ENCODE measurements at places on chromosomes 2 and 18.

- DNase-seq: no peak
Observed at GRCh38 chr2:9086465-9086864, 83.0 kb upstream of the MBOAT2 start.

- no peak for DNase-seq
Observed at GRCh38 chr2:48457227-48457626, 72.7 kb upstream of the STON1 start.

DNA sequence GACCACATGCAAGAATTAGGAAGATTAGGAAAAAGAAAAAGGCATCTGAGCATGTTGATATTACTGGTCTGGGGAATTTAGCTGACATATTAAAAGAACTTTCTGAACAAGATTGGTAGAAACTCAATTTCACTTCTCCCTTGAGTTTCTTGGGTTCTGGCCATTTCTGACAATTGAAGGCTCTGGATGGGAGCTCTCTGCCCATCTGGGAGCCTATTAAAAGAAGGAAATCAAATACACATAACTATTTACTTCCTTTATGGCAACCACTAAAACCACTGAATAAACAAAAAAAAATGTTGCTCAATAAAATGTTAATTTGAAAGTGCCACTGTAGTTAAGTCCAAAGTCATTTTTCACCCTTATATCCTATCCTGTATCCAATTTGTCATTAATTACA, 216.8 kb upstream of the HNMT start:
- no peak for DNase-seq

DNA sequence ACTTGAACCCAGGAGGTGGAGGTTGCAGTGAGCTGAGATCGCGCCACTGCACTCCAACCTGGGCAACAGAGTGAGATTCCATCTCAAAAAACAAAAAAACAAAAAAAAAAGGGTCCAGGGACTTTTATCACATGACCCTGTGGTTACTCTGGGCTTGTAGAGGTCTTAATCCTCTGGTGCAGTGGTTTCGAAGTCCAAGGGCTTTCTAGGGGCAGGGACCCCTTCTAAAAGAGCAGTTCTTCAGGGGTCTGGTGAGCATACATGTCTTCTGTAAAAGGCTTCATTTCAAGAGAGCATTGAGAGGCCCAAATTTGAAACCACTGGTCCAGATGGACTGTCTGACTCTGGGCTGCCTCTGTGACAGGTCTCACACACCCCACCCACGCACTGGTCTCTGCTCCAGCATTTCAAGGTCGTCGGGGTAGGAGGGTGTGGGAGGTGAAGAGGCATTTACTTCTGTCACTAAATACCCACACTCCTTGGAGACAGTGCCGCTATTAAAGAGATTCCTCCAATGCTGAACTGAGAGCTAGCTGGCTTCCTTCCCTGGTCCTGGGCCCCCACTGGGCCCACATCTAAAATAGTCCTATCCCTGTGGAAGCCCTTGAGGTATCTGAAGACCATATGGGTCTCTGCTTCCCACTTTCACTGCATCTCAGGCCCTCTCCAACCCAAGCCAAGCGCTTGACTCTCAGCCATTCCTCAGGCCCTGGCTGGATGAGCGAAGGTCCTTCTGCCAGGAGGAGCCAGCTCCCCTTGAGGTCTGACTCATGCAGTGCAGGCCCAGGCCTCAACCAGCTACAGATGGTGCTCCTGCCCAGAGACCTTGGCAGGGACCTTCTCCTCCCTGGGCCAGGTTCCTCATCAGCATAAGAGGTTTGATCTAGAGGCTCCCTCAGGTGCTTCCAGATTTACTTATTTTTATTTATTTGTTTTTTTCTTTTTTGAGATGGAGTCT, 44.8 kb downstream of the PAX8 start:
- peak; percentile 51 for DNase-seq

DNA sequence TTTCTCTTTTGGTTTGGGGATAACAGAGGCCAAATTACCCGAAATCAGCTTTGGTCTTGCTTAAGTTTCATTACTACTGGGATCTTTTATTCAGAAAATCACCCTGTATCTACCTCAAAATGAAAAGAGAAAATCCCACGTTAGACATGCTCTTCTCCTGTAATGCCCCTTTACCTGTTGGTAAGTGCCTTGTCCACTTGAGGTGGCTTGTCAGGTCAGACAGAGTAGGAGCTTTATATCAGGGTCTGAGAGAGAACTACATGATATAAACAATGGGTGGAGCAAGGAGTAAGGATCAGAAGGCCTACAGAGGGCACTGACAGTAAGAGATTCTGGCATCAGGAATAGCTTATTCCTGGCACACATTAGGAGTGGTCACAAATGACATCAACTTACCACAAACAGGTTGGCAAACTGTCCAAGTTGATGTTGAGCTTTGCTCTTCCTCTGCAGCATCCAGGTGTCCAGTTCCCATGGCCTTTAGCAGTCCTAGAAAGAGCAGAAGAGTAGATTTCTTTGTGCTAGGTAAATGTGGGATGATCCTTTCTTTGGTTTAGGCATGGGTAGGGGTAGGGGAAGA, at the start of gene REG1B:
Gene REG1B, minus strand, starts transcription at position 209 of the 580 bp plus-strand sequence. CDS start 381 bp downstream, outside the sequence.
- DNase-seq: no peak

GRCh38 chr2:12915787-12916186, 199.1 kb downstream of the TRIB2 start:
- no peak for DNase-seq

DNA sequence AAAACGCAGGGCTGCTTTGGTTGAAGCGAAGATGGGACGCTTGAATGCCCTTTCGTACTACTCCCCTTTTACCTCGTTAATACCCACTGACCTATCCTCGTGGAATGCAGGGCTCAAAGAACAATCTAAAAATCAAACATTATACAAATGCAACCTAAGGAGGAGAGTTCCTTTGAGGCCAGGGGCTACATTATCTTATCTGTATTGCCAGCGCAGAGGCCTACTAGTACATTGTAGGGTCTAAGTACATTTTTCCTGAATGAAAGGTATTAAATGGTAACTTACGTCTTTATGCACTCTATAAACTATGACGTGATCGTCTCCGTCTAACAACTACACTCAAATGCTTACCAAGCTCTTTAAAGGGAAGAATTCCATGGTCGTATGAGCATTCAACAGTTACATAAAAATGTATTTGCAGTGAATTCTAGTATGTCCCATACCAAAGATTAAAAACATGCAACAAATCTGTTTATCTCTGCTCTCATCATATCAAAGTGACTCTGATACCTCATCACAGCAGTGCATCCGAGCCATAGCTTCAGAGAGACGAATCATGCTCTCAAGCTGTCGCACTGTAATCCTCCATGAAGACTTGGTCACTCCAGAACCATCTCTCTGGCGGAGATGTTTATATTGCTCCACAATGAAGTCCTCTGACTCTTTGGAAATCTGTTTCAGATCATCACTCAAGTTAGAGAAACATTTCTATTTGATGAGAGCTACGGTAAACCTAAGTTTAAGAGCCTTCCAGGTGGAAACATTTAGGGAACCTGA, 14.1 kb upstream of the LCT start:
- DNase-seq: no peak

- DNase-seq: no peak
Observed at GRCh38 chr18:76991021-76991688, 141.4 kb downstream of the MBP start.

- DNase-seq: no peak
Observed at GRCh38 chr2:176072292-176072669, 11.5 kb downstream of the EVX2 start.

GRCh38 chr2:24353973-24354372, 6.4 kb downstream of the ITSN2 start:
- DNase-seq: no peak

DNA sequence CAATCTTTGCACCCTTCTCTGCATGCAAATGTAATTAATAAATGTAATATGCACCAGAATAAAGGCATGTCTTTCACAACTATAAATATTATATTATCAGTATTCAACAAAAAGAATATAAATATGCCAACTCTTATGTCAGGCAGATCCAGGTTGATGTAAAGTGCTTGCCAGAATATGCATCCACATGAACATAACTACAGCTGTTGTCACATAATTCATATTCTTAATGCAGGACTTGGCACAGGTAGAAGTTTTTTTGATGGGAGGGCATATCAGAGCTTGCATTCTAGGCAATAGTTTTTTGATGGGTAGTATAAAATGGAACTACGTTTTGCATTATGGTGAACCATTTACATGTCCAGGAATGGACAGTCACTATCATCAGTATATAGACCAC, 544.3 kb downstream of the ZNF804A start:
- no peak for DNase-seq

Data from hematopoietic multipotent progenitor cell treated with erythropoietin and hydrocortisone succinate and interleukin-3 and kit ligand, for 6 days (in vitro differentiated cells).